Bronchial epithelial cell (primary cell): ENCODE measurements at places on chromosomes 6 and 20. TPM values are rescaled to one million over a fixed set of nuclear protein-coding genes. Genes with fewer than 3 reads are reported as not detected.

PEX7 gene
- total RNA-seq = 19.3 and 20.0 TPM in 2 replicates

GNRH2 gene
- 0.13 and 0.53 TPM in 2 replicates for total RNA-seq

HLA-DMA gene
- 0.26 and 2.8 TPM in 2 replicates for total RNA-seq

PHF10 gene
- total RNA-seq = 13.4 and 14.0 TPM in 2 replicates

RRP36 gene
- total RNA-seq = 84.7 and 97.1 TPM in 2 replicates

RBBP8NL gene
- under 0.01 and 1.0 TPM in 2 replicates for total RNA-seq

FAM83D gene
- 2.6 and 5.1 TPM in 2 replicates for total RNA-seq

TAF4 gene
- total RNA-seq = 3.2 and 5.2 TPM in 2 replicates

GSTA2 gene
- total RNA-seq = not detected in 2 replicates

DDRGK1 gene
- total RNA-seq = 57.6 and 72.7 TPM in 2 replicates

FAM83B gene
- 39.9 and 40.3 TPM in 2 replicates for total RNA-seq

POU5F1 gene
- 0.53 and 1.3 TPM in 2 replicates for total RNA-seq

EPPIN gene
- not detected in 2 replicates for total RNA-seq

TRMT6 gene
- total RNA-seq = 15.8 and 18.4 TPM in 2 replicates

SRMS gene
- total RNA-seq = 0.13 and 0.79 TPM in 2 replicates

SIRPD gene
- total RNA-seq = not detected in 2 replicates

NFS1 gene
- total RNA-seq = 14.1 and 15.5 TPM in 2 replicates

ACTR5 gene
- 12.4 and 20.3 TPM in 2 replicates for total RNA-seq

MMP24 gene
- under 0.01 TPM in 1 of 2 replicates, not detected in the other for total RNA-seq

TRDN gene
- not detected in 2 replicates for total RNA-seq

LY6G6C gene
- 0.38 TPM in 1 of 2 replicates, not detected in the other for total RNA-seq
